ENCODE measurements at places on chromosomes 16 and 17. TPM values are rescaled to one million over a fixed set of nuclear protein-coding genes. Genes with fewer than 3 reads are reported as not detected.
A peak's percentile ranks its signal among the peaks of the same experiment; 100 is the strongest.

The WNK4 gene
- not detected for total RNA-seq

DNA sequence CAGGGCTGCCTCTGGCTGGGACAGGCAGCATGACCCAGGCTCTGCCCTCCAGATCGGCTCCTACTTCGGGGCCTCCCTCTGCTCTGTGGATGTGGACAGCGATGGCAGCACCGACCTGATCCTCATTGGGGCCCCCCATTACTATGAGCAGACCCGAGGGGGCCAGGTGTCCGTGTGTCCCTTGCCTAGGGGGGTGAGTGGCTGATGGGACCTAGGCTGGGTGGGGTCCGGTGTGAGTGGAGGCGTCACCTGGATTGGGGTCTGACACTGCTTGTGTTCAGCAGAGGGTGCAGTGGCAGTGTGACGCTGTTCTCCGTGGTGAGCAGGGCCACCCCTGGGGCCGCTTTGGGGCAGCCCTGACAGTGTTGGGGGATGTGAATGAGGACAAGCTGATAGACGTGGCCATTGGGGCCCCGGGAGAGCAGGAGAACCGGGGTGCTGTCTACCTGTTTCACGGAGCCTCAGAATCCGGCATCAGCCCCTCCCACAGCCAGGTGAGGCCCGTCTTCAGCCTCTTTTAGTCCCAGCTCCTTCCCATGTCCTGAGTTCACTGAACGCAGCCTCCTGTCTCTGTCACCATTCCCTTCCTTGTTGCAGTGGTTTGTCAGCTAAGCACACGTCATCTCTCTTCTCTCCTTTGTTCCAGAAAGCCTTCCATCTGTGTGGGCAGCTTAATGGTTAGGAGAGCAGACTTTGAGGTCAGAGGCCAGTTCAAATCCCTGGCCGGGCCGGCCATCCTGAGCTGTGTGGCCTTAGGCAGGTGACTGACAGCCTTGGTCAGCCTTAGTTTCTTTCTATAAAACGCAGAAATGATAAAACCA is 16.9 kb downstream of the COX6A2 start:
- no peaks in the 10 kb centered on the region for H3K36me3 ChIP-seq
- no peak overlapping the region for H3K27ac ChIP-seq
- DNase-seq, result no peak
- H3K27me3 ChIP-seq, result no peaks in the 10 kb centered on the region
- H3K4me3 ChIP-seq, result no peak overlapping the region

DNA sequence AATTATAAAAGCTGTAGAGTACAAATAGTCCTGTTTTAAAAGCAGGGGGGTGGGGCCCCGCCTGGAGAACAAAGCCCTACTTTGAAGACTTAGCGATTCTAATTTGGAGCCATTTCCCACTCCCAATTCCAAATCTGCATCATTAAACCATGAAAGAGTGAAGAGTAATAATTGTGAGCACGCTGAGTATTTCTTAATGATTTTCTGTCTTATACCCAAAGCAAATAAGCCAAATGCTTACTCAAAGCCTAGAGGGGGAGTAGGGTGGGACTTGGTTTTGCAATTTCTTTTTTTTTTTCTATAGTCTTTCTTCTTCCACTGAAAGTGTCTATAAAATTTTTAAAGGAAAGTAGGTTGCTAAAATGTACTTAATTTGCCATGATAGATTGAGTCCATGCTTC is 470.1 kb downstream of the TOX3 start:
- H3K27me3 ChIP-seq, result no peaks in the 10 kb centered on the region
- no peak overlapping the region for H3K4me3 ChIP-seq

GRCh38 chr16:29014561-29015069 is 29.8 kb downstream of the LAT start:
- H3K4me3 ChIP-seq, result no peak overlapping the region
- no peak for DNase-seq
- no peaks in the 10 kb centered on the region for H3K27me3 ChIP-seq
- H3K27ac ChIP-seq, result no peak overlapping the region

GRCh38 chr16:73616770-73617169 is 568.8 kb upstream of the ZFHX3 start:
- H3K4me3 ChIP-seq, result no peak overlapping the region
- no peaks in the 10 kb centered on the region for H3K4me1 ChIP-seq
- no peak for DNase-seq
- peaks cover 31% of the 10 kb centered on the region for H3K27me3 ChIP-seq
- H3K27ac ChIP-seq, result no peak overlapping the region

DNA sequence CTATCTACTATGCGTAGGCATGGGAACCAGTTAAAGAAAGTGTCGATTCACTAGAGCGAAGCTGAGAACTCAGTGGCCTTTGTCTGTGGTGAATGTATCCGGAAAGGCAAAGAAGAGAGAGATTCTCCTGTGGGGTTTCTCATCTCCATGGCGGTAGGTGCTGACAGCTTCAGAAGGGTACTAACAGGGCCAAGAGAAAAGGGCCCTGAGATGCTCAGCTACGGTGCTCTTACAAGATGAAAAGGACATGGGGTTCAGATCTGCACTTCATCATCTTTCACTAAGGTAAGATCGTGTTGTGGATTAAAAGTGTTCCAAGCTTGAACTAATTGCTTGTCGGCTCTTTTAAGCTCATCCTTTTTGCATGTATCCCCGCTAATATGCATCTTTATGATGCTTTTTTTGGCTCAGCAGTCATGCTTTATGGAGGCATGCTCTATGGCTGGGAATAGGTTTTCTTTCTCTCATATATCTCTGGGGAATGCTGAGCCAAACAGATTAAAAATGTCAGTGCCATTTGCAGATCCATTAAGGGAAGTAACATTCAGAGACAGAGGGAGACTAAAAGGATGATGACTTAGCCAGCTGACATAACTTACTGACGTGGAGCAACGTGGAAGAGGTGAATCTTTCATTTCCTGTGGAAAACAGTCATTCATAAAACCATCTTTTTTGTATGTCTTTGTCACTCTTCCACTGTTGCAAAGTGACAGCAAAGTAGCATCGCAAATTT is 29.9 kb downstream of the KCNJ16 start:
- no peak overlapping the region for H3K27ac ChIP-seq
- no peak overlapping the region for H3K4me3 ChIP-seq
- H3K27me3 ChIP-seq, result no peaks in the 10 kb centered on the region
- H3K36me3 ChIP-seq, result no peaks in the 10 kb centered on the region
- H3K4me1 ChIP-seq, result peaks cover 16% of the 10 kb centered on the region

DNA sequence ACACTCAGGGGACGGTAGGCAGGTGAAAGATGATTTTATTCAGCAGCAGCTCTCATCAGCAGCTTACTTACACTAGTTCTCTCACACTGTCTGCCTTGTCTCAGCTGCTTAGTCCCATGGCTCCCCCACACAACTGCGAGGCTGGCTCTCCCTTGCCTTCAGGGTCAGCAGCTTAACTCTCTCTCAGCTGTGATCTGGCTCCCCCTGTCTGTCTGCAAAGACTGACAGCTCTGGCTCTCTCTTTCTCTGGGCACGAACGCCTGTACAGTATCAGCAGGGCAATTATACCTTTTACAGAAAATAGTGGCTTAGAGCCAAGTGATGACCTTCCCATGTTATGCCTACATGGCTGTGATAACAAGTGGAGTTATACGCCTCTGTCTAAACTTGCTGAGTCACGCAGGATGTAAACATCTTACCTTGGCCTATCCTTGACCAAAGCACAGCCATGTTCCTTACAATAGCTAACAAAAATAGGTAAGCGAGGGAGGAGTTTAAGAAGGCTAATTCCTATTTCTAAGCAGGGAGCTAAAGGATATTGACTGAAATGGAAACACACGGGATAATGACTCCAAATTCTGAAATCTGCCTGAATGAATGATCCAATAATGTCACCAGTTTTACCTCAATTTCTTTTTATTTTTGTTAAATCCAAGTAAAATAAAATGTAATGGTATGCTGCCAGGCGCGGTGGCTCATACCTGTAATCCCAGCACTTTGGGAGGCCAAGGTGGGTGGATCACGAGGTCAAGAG is 1.1 kb upstream of the NDUFAB1 start:
- peaks cover 26% of the 10 kb centered on the region for H3K4me1 ChIP-seq
- peak overlapping the region; percentile 94 for H3K27ac ChIP-seq
- peak; percentile 15 for DNase-seq
- H3K4me3 ChIP-seq, result no peak overlapping the region
- H3K27me3 ChIP-seq, result no peaks in the 10 kb centered on the region

DNA sequence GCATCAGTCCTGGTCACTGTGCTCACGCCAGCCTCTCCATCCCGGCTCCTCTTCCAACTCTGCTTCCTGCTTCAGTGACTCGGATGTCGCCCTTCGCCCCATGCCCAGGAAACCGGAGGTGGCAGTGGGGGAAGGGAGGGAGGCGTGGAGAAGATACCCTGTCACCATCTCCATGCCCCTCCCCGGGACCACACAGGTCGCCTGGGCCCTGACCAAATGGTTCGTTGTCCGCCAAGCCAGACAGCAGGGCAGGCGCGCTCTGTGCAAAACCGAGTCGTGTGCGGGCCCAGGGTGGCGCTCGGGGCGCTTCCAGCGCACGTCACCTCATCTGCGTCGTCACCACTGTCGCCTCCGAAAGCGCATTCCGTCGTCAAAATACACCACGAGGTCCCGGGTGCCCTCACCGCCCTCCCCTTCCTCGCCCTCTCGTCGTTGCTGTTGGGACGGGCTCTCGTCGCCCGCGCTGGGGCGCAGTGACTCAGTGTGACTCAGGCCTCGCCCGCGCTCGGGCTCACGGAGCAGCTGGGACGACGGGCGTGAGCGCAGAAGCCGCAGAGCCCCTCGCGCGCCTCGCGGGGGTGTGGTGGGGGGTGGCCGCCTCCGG is 39.2 kb downstream of the ZNF778 start:
- H3K36me3 ChIP-seq, result no peaks in the 10 kb centered on the region
- H3K27ac ChIP-seq, result no peak overlapping the region
- H3K27me3 ChIP-seq, result peaks cover 18% of the 10 kb centered on the region
- peak overlapping the region; percentile 46 for H3K4me3 ChIP-seq
- no peaks in the 10 kb centered on the region for H3K4me1 ChIP-seq
